ENCODE measurements at places on chromosomes 7 and 10. TPM values are rescaled to one million over a fixed set of nuclear protein-coding genes. Genes with fewer than 3 reads are reported as not detected.

Gene ZPBP
- total RNA-seq, result not detected

GRCh38 chr7:98641646-98642500 lies 24.8 kb downstream of the NPTX2 start:
- no peak for DNase-seq

DNA sequence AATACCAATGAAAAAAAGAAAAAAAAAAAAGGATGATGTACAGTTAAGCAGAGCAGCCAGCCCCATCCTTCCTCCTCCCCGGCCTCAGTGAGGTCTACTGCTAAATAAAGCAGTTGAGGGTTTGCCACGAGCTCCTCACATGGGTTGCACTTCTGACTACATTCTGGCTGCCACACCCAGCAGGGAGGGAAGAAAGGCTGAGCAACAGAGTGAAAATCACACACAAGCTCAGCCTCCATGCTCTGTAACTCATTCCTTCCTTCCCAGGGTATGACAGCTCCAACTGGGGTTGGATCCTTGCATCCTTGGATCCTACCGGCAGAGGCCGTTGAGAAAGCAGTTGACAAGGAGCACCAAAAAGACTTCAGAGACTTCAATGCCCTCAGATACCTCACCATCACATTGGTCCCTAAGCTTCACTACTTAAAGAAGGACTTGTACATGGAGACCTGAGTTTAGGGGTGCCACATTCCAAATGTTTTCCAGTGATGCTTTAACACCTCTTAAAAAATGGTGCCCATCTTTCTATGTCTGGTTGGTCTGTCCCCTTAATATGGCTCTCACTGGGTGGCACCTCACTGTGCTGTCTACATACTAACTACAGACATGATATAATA lies 52.9 kb upstream of the PIK3CG start:
- peak; percentile 22 for DNase-seq

Gene DNAH11
- total RNA-seq, result 0.74 TPM

Gene AKR1C3
- total RNA-seq, result 27.1 TPM

DNA sequence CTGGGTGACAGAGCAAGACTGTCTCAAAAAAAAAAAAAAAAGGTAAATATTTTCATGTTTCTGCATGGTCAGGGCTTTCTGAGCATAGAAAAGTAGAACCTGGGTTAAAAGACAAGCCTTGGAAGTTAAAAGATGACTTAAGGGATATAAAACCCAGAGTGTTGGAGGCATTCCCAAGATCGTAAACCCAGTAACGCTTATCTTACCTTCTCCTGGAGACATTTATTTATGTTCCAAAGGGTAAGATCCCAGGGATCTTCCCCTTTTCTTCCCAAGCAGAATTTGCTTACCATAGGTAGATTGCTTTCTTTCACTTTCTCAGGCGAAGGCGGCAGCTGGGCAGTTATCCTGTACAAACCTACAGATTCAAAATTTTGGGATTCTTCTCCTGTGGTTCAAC lies 22.2 kb downstream of the SUGCT start:
- DNase-seq, result no peak

DNA sequence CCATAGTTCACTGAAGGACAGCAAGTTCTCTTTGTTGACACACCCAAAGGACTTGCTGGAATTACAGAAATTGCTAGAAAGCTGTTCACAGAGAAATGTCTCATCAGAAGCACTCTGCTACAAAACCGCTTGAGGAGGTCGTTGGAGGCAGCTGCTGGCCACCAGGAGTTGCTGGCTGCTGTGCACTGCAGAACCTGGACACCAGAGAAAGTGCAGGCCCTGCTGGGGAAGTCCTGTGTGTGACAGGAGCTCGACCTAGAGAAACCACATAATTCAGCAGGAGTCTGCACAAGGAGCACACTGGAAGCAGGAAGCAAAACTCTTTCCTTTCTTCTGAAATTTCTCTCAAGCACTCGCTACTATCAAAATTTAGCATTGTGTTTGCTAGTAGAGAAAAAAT lies 461.5 kb upstream of the GHITM start:
- peak; percentile 15 for DNase-seq

DNA sequence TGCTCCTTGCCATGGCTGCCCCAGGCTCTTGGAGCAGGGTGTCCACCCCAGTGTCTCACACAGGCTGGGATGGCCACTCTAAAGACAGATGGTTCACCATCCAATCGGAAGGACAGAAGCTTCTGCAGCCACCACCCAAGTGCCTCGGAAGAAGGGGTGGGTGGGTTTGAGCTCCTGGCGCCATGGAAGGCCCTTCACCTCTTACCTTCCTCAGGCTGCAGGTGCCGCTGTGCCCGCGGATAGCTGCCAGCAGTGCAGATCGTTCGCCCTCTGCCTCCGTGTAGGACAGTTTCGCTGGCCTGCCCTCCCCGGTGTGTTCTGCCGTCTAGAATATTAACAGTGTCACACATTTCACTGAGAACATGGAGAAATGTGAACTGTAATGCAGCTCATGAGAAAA lies 243.6 kb upstream of the GRB10 start:
- no peak for DNase-seq

Gene LHFPL3
- total RNA-seq, result not detected

- no peak for DNase-seq
These were observed 332.1 kb upstream of the SORCS1 start for GRCh38 chr10:107496594-107496993.

GRCh38 chr10:116669080-116669479 lies 48.3 kb downstream of the PNLIPRP2 start:
- DNase-seq, result no peak

GRCh38 chr10:50610368-50610767 lies 13.4 kb downstream of the SGMS1 start:
- DNase-seq, result peak; percentile 56

DNA sequence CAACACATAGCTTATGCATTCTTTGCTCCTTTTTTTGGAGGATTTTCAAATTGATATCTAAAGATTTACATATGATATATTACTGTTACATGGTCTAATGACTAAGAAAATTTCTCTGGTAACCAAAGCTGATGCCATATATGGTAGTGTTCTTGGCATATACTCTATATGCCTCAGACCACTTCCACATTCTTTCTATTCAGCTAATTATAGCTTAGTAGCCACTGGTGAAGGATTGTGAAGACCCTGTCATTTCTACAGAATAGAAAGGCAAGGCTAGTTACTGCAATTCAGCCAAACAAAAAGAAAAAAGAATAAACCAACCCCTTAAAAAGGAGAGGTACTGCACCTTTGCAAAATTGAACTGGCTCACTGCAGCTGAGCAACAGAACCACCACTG lies 3.7 kb downstream of the PURB start:
- DNase-seq, result no peak

DNA sequence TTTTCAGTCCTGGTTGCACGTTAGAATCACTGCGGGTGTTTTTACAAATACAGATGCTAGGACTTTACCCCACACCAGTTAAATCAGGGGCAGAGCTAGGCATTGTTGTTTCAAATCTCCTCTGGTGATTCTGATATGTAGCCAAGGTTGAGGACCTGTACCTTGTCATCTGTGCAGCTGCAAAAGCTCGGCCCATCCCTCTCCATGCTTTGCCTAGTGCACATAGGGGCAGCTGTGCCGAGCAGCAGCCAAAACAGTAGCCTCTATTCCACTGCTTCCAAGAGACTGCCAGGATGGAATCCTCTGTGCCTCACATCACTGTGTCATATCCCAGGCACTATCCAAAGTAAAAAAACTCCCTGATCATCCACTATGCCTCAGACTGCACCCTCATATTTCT lies 181.3 kb downstream of the CDK14 start:
- DNase-seq, result peak; percentile 18

Gene ACSM6
- total RNA-seq, result not detected

DNA sequence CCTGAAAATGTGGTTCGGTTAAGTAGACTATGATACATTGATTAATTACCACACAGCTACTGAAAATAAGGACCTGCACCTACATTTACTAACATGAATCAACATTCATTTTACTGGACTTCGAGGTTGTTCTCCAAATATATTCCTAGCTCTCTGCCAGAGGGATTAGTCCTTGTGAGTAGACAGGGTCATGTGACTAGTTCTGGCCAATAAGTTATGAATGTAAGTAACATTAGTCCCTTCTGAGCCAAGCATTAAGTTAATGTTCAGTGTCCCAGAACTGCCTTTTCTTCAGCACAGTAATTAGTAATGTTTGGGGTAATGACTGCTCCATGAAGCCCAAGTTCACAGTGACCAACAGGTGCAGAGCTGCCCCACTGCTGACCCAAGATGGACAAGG lies 9.2 kb downstream of the ITIH5 start:
- no peak for DNase-seq

DNA sequence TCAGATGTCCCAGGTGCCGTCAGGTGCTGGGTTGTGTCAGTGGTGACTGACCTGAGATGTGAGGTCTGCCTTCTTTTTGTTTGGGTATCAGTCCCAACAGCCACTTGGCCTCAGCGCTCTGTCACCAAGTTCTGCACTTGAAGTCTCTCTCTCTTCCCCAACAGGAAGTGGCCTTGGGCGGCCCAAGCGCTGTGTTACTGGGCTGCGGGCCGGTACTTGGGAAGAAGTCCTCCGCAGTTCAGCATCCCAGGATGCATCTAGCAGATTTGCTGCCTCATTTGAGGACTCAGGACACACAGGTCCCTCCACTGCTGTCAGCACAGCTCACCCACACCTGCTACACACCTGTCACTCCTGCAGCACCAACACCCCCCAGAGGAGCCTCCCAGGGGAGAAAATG lies 40.1 kb downstream of the LYZL2 start:
- DNase-seq, result peak; percentile 29

Gene SUFU
- total RNA-seq, result 7.9 TPM

DNA sequence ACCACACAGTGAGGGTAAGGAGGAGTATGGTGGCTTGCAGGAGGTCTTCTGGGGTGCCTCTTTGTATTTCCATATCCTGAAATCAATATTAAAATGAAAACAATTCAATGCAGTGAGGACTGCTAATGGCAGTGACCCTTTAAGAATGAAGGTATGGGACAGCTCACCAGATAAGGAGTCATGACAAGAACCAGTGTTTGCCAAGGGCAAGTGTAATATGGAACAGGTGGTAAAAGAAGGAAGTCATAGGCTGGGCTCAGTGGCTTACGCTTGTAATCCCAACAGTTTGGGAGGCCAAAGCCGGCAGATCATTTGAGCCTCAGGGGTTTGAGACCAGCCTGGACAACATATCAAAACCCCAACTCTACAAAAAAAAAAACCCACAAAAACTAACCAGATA lies 20.0 kb upstream of the LIPA start:
- DNase-seq, result no peak

Gene KLF14
- 0.11 TPM for total RNA-seq

All from left ventricle myocardium inferior (tissue), 1 donor.